ENCODE measurements at places on chromosomes 6 and 20. TPM values are rescaled to one million over a fixed set of nuclear protein-coding genes. Genes with fewer than 3 reads are reported as not detected.

Gene COL21A1
- 0.28 TPM for total RNA-seq

Gene ARFGEF2
- 22.5 TPM for total RNA-seq

Gene FRK
- 4.6 TPM for total RNA-seq

- DNase-seq = no peak
Observed at GRCh38 chr20:3011752-3012151, 31.7 kb upstream of the GNRH2 start.

DNA sequence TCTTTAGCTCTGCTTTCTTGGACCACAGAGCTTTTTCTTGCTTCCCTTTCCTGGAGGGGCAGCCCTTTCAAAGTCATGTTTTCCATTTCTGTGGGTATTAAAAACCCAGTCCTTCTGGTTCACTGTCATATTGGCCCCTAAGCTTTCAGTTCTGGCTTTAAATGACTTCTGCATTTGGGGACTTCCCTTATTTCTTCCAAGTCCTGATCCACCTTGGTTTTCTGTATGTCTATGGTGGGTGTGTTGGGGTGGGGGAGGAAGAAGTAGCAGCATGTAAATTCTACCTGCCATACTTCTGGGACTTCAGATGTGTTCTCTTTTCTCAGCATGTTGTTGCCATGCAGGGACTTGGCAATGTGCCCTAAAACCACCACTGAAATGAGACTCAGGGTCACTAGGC, 77.1 kb upstream of the EMILIN3 start:
- DNase-seq = no peak

DNA sequence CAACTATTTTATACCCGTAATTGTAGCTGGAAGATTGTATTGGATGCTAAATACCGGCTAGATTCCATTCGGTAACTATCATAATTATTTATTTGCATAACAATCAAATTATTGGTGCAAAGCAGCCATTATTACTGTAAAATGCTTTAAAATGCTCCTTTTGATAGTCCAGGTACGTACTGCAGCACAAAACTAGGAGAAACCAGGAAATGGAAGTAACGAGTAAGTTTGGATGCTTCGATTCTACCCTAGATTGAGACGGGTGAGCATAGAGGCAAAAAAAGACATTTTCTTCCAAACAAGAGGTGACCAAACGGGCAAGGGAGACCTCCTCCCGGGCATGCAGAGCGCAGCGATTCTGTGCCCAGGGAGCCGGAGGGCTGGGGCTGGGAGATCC, 469 bp upstream of the XRN2 start:
- no peak for DNase-seq

DNA sequence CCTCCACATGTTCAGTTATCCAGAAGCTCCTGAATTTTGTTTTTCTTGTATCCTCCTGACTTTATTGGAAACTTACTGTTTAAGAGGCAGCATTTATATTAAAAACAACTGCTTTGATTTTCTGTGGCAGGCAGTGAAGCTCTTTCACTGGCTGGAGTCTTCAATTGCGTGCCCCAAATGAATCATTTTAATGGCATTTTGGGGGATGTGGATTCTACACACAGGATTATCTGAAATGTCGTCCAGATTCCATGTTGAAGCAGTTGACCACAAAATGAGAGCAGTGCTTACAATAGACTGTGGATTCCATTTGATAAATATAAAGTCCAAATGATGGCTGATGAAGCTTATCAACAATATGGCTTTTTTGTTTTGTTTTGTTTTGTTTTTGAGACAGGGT, 41.0 kb upstream of the HIVEP1 start:
- DNase-seq = no peak

GRCh38 chr6:83442752-83443151, 11.9 kb upstream of the ME1 start:
- no peak for DNase-seq

DNA sequence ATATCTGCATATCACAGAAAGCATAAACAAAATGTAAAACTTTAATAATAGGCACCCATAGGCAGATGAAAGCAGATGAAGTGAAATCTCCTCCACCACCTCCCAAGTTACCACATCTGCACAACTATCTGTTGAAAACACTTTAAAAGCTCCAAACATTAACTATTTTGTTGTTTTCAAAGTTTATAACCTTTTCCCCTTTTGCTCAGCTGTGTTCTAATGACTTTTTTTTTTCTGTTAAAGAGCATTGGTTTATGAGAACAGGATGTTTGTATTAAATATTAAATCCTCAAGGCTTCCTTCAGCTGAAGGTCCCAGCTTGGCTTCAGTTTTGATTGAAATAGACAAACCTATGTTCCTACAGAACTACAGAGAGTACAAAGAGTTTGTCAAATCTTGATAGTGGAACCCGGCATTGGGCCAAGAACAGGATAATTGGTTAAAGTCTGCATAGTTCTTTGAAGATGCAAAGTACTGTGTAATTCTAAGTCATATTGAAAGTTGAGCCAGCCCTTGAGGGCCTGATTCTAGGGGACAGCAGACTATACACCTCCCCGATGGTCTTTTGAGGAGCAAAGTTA, 255.1 kb upstream of the JAG1 start:
- DNase-seq = no peak

DNA sequence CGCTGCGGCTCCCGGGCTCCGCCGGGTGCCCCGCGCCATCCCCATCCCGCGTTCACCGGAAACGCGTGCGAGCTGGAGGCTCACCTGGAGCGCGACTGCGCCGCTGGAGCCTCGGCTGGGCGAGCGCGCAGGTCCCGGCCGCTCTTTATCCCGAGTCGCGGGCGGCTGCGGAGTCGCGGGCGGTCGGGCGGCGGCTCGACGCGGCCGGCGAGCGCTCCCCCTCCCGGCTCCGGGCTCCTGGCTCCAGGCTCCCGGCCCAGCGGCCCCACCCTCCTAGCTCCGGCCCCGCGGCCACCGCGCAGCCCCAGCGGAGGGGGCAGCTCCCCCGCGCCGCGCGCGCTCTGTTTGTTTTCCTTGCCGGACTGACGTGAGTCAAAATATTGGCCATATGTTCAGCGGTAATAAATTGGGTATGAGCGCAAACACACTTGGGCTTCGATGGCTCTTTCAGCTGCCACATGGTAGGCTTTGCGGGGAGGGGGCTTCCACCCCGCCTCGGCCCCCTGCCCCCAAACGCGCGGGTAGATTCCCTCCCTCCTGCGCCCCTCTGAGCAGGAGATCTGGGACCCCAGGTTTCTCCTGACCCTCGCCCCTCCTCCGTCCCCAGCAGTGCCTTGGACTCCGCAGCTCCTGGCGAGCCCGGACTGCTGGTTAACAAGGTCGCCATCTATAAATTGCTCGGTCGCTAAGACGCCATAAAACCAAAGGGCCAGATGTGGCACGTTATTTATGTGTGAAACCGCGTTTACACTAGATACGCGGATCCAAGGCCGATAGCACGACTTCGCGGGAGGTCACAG, 8.8 kb upstream of the NKX2-2 start:
- DNase-seq = no peak

DNA sequence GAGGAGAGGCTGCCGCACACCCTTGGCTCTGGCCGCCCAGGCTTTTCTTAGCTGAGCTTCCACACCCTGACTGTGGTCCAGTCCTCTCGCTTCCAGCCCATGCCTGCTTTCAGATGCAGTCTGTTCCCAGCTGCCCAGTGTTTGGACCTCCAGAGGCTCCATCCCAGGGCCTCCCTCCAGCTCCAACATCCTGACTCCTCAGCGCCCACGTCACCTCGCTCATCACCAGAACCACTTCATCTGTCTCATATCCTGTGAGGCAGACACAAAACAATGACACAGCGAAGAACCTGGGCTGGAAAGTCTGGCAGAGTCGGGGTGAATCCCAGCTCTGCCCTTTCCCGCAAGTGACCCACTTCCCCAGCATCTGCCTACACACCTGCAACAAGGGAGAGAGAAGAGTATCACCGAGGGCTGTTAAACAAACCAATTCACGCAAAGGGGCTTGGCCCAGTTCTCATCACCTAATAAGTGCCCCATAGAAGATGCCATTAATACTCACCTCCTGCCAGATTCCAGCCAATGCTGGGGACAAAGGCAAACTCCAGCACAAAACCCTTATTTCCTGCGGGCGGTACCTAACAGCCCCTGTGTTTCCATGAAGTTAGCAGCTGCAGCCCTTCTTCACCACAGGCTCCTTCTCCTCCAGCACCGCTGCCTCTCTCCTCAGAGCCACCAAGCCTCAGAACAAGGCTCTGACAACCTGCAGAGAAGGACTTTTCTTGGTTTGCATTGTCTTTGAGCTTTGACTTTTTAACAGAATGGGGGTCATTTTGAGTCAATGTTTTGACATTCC, 133.4 kb upstream of the CDH4 start:
- DNase-seq = no peak

DNA sequence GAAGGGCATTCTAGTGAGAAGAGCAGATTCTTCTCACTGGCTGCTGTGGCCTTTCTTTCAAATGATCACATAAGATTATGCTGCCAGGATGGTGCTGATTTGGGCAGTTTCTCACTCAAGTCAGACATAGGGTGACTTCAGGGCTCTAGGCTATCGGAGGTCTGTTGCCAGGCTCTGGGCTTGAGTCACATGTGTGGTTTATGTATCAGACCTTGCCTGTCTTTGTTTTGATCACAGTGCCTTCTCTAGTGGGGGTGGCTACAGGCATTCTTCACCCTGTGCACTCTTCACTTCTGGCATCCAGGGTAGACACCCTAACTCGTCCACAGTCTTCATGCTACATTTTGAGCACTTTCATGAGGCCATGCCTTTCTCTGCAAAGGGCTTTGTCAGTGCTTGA, 823.7 kb upstream of the MAN1A1 start:
- DNase-seq = no peak

All from pancreas (tissue), 10 donors.